ENCODE measurements at places on chromosomes 12 and 14.
A peak's percentile ranks its signal among the peaks of the same experiment; 100 is the strongest.

- H3K36me3 ChIP-seq, result peaks cover 91% of the 10 kb centered on the region
- H3K27ac ChIP-seq, result no peak overlapping the region
- H3K4me3 ChIP-seq, result no peak overlapping the region
- H3K27me3 ChIP-seq, result no peaks in the 10 kb centered on the region
- H3K4me1 ChIP-seq, result peaks cover 5% of the 10 kb centered on the region
These were observed 14.3 kb downstream of the KMT2D start for GRCh38 chr12:49046129-49046895.

DNA sequence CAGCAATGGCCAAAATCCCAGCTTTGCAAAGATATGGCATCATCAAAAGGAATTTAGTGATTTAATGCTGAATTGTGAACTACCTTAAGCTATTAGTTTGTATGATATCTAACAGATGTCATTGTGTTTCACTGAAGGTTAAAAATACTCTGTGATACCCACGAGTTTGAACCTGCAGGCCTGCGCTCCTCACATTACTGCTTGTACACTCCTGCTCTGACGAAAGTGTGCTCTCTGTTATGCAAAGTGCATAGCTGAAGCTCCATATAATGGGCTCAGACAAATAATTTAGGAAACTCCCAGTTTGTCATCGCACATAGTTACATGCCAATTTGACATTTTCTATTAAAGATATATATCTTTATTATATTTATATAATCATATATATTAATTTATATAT lies 52.2 kb downstream of the SPPL3 start:
- no peak overlapping the region for H3K27ac ChIP-seq
- no peaks in the 10 kb centered on the region for H3K36me3 ChIP-seq
- no peaks in the 10 kb centered on the region for H3K27me3 ChIP-seq
- H3K4me1 ChIP-seq, result peaks cover 39% of the 10 kb centered on the region
- no peak for DNase-seq

- H3K27me3 ChIP-seq, result peaks cover 15% of the 10 kb centered on the region
- H3K4me1 ChIP-seq, result peaks cover 4% of the 10 kb centered on the region
- peaks cover 8% of the 10 kb centered on the region for H3K36me3 ChIP-seq
- peak; percentile 52 for DNase-seq
- no peak overlapping the region for H3K27ac ChIP-seq
These were observed 14.2 kb upstream of the TXNRD1 start for GRCh38 chr12:104201238-104202001.

GRCh38 chr14:85418721-85419120 lies 111.2 kb upstream of the FLRT2 start:
- no peaks in the 10 kb centered on the region for H3K4me1 ChIP-seq
- no peak overlapping the region for H3K27ac ChIP-seq
- H3K36me3 ChIP-seq, result no peaks in the 10 kb centered on the region
- no peak for DNase-seq
- H3K27me3 ChIP-seq, result no peaks in the 10 kb centered on the region

DNA sequence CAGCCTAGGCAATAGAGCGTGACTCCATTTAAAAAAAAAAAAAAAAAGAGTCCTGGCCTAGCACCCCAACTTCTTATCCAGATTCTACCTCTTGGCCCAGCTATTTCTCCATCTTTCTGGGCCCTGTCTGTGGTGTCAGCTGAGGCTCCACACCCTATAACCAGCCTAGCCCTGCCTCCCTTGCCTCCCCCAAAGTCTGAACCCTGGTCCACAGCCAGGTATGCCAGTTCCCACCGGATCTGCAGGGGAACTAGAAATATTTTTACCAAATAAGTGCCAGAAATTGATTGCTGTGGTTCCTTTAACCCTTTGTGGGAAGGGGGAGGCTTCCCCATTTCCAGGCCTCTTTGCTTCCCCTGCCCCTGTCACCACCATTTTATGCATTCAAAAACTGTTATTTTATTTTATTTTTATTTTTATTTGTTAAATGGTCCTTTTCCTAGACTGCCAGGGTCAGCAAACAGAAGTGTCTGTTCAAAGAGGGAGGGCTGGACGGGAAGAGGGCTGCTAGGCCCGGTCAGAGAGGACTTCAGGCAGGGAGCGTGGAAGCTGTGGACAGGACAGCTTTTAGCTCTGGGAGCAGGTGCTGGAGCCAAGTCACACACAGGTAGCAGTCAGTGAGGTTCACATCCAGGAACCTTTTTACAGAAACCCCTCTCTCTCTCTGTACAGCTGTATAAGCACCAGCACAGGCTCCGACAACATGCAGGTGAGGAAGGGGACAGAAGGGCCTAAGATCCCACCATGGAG lies 23.2 kb downstream of the TTC9 start:
- no peaks in the 10 kb centered on the region for H3K27me3 ChIP-seq
- no peak for DNase-seq
- peaks cover 46% of the 10 kb centered on the region for H3K4me1 ChIP-seq

DNA sequence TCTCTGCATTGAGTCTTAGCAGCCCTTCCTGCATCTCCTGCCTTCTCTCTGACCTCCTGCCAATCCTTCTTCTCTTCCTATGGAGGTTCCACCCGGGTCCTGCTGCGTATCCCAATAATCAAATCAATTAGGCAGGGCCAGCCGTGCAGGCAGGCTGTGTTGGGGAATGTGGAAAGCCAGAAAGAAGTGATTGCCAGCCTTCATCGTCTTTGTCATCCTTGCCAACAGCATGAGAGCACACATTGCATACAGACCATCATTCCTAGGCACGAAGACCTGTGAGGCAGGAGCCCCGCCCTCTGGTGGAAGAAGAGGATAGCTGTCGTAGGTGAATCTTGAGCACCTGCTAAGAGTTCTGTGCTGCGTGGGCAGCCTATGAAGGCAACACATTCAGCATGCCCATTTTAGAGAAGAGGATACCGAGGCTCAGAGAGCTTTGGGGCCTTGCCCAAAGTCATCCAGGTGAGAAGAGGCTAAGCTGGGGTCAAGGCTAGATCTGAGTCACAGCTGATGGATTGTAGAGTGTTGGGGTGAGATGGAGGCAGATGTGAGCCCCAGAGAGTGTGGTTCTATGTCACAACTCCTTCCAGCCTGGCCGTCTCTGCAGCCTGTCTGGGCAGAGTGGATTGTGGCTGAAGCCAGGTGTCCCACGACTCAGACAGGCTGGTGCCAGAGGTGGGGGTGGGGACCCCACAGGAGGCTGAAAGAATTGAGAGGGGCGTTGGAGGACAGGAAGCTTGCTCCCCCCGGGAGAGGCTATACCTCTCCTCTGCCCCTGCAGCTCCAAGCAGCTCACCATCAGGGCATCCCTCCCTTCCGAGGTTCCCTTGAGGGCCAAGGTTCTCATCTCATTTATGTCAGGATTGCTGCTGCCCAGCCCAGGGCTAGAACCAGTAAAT lies 12.7 kb downstream of the C14orf132 start:
- H3K27ac ChIP-seq, result no peak overlapping the region
- no peaks in the 10 kb centered on the region for H3K4me1 ChIP-seq
- H3K27me3 ChIP-seq, result no peaks in the 10 kb centered on the region
- DNase-seq, result peak; percentile 16

- H3K27me3 ChIP-seq, result no peaks in the 10 kb centered on the region
- no peak overlapping the region for H3K4me3 ChIP-seq
- H3K4me1 ChIP-seq, result peaks cover 9% of the 10 kb centered on the region
- peaks cover 45% of the 10 kb centered on the region for H3K36me3 ChIP-seq
- DNase-seq, result no peak
These were observed 59.9 kb downstream of the PRKAB1 start for GRCh38 chr12:119727600-119728443.

GRCh38 chr14:30657606-30658163 lies 35.6 kb downstream of the SCFD1 start:
- peaks cover 21% of the 10 kb centered on the region for H3K36me3 ChIP-seq
- no peaks in the 10 kb centered on the region for H3K27me3 ChIP-seq
- DNase-seq, result no peak
- no peak overlapping the region for H3K27ac ChIP-seq

- H3K4me3 ChIP-seq, result no peak overlapping the region
- DNase-seq, result no peak
- peaks cover 34% of the 10 kb centered on the region for H3K4me1 ChIP-seq
- no peaks in the 10 kb centered on the region for H3K27me3 ChIP-seq
- peaks cover 22% of the 10 kb centered on the region for H3K36me3 ChIP-seq
These were observed 10.9 kb downstream of the HVCN1 start for GRCh38 chr12:110677982-110678381.

- peak overlapping the region; percentile 86 for H3K4me3 ChIP-seq
- H3K27ac ChIP-seq, result peak overlapping the region; percentile 86
- H3K4me1 ChIP-seq, result peaks cover 47% of the 10 kb centered on the region
- peaks cover 23% of the 10 kb centered on the region for H3K36me3 ChIP-seq
- H3K27me3 ChIP-seq, result peaks cover 2% of the 10 kb centered on the region
These were observed 768 bp downstream of the PTPN11 start for GRCh38 chr12:112419297-112420133.

DNA sequence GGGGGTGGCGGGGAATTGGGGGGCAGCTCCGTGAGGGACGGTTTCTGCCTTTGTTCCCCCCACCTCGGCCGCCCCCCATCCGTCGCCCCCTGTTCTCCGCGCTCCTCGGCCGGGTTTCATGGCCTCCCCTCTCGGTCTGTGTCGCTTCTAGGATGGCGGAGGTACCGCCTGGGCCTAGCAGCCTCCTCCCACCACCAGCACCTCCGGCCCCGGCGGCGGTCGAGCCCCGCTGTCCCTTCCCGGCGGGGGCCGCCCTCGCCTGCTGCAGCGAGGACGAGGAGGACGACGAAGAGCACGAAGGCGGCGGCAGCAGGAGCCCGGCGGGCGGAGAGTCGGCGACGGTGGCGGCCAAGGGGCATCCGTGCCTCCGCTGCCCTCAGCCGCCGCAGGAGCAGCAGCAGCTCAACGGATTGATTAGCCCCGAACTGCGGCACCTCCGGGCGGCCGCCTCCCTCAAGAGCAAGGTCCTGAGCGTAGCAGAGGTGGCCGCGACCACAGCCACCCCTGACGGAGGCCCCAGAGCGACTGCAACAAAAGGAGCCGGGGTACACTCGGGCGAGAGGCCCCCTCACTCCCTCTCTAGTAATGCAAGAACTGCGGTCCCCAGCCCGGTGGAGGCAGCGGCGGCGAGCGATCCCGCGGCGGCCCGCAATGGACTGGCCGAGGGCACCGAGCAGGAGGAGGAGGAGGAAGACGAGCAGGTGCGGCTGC lies 575 bp downstream of the NAA30 start:
- peaks cover 46% of the 10 kb centered on the region for H3K4me1 ChIP-seq
- peak overlapping the region; percentile 71 for H3K27ac ChIP-seq
- H3K36me3 ChIP-seq, result peaks cover 38% of the 10 kb centered on the region
- DNase-seq, result peak; percentile 50
- peak overlapping the region; percentile 89 for H3K4me3 ChIP-seq
- H3K27me3 ChIP-seq, result no peaks in the 10 kb centered on the region

GRCh38 chr12:112216223-112216622 lies 90.9 kb downstream of the TRAFD1 start:
- no peak overlapping the region for H3K27ac ChIP-seq
- H3K27me3 ChIP-seq, result no peaks in the 10 kb centered on the region
- no peak for DNase-seq
- peaks cover 25% of the 10 kb centered on the region for H3K36me3 ChIP-seq
- H3K4me1 ChIP-seq, result no peaks in the 10 kb centered on the region

DNA sequence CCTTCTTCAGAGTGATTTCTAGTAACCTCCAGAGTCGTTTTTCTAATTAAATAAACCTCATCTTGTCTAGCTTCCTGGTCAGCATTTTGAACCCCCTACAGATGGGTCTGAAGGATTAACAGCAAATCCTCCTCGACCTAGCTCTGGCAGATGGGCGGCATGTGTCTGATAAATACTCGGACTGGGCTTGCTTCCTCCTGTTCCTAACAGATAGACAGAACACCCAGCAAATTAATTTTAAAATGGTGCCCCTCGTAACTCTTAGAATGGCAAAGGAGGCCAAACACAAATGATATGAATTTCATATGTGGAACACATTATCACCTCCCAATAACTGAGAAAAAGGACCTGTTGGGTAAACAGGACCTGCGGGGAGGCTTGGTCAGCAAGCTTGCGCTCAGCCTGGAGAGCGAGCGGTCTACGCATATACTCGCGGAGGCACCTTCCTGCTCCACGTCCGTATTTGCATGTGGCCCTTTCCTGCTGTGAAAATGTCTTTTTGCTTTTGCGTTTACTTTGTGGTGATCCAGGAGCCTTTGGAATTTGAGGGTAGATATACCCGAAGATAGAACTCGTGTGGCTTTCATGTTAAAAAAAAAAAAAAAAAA lies 79.6 kb downstream of the OTX2 start:
- no peaks in the 10 kb centered on the region for H3K36me3 ChIP-seq
- no peaks in the 10 kb centered on the region for H3K4me1 ChIP-seq
- H3K27ac ChIP-seq, result no peak overlapping the region

- no peak overlapping the region for H3K4me3 ChIP-seq
- DNase-seq, result no peak
- no peak overlapping the region for H3K27ac ChIP-seq
- no peaks in the 10 kb centered on the region for H3K4me1 ChIP-seq
- H3K27me3 ChIP-seq, result peaks cover 2% of the 10 kb centered on the region
These were observed 34.5 kb upstream of the ARID2 start for GRCh38 chr12:45695035-45695434.

- peaks cover 23% of the 10 kb centered on the region for H3K36me3 ChIP-seq
- peaks cover 20% of the 10 kb centered on the region for H3K4me1 ChIP-seq
- no peak overlapping the region for H3K4me3 ChIP-seq
- DNase-seq, result peak; percentile 46
- H3K27ac ChIP-seq, result peak overlapping the region; percentile 69
- no peaks in the 10 kb centered on the region for H3K27me3 ChIP-seq
These were observed 79.0 kb downstream of the IFNG start for GRCh38 chr12:68080577-68080976.

DNA sequence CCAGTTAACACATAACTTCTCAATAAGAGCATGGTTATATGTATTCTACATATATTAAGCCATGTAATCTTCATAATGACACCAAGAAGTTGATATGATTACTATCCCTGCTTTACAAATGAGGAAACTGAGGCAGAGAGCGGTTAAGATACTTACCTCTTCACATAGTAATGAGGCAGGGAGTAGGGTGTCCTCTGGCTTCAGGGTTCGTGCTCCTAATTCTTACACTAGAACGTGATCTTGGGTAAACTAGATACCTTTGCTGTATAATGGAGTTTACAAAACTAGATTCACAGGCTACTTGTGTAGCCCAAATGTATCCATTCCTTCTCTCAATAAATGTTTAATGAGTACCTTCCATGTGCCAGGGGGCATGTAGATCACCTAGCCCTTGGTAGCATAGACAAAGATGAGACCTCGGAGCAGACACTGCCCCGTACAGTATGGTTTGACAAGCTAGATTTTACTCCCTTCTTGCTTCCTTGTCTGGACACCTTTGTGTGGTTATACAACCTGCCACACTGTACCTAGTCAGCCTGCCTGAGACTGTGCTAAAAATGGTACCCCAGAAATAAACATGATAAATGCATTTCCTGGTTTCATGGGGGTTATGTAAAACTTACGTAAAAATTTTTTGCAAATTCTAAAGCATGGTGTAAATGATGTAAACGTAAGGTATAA lies 991.8 kb downstream of the VRK1 start:
- H3K4me3 ChIP-seq, result no peak overlapping the region
- no peaks in the 10 kb centered on the region for H3K36me3 ChIP-seq
- no peak overlapping the region for H3K27ac ChIP-seq
- H3K27me3 ChIP-seq, result no peaks in the 10 kb centered on the region
